ENCODE measurements at places on chromosomes 5 and 9.

DNA sequence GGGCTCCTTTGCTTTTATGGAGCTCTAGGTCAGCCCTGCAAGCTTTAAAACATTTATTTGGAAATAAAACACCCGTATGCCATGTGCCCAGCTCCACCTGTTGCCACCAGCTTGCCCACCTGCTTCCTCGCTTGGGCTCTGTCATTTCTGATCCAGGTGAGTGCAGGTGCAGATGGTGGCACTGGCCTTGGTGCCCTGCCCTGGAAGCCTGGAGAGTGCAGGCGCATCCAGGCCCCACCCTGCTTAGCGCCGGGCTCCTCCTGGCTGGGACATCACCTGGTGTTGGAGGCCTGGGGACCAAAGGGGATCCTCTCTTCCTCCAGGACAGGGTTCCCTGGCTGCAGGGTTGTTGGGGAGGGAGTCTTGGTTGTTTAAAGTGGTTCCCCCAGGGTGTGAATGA, 35.8 kb downstream of the WNK2 start:
- DNase-seq = no peak

DNA sequence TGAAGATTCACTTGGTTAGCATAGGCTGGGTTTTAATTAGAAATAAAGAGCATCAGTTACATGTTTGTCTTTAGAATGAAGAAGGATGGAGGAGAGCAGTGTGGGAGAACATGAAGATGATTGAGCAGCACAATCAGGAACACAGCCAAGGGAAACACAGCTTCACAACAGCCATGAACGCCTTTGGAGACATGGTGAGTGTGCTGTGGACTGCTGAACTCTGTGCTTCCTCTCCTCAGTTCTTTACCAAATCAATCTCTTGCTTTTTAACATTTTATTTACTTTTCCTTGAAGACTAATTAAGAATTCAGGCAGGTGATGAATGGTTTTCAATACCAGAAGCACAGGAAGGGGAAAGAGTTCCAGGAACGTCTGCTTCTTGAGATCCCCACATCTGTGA, 38.2 kb upstream of the SPATA31E1 start:
- no peak for DNase-seq

- no peak for DNase-seq
Observed at GRCh38 chr5:175597718-175598117, 60.2 kb upstream of the HRH2 start.

GRCh38 chr9:129613520-129614175, 7.3 kb downstream of the C9orf50 start:
- no peak for DNase-seq

DNA sequence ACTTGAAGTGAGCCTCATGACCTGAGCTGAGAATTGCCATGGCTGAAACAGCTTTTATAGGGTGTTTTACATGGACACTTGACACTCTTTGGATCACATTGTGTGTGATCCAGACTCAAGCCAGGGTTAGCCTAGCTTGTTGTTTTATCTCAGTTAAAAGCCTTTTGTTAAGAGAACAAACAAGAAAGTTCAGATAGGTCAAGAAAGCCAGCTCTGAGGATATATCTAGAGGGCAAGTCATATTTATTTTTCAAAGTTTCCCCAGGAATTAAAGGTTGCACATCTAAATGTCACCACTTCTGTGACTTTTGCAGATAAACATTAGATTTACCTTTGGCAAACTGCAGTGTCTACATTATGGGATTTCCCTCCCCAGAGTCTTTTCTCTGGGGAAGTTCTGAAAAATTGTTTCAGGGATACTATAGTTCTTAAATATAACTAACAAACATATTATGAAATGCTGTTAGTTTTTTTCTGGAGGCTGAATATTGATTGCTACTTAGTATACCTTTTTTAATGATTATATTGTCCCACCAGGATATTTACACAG, 134.5 kb downstream of the C9orf152 start:
- no peak for DNase-seq

DNA sequence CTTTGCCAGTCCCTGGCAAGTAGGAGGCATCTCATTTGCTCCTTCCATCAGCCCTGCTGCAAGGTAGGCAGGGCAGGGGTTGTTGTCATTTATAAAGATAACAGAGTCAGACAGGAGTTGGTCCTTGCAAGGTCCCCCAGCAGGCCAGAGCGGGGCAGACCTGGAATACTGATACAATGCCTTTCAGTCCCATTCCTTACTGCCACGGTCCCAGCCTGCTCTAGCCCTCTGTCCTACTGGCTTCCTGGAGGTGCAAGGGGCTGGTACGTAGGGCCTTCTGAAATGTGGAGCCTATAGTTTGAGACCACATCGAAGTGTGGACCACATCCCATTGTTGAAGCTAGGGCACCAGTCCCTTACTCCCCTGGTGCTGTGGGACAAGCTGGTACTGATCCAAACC, 42.8 kb upstream of the PITX1 start:
- no peak for DNase-seq

GRCh38 chr9:99778836-99779235, 42.8 kb upstream of the NR4A3 start:
- DNase-seq = no peak

DNA sequence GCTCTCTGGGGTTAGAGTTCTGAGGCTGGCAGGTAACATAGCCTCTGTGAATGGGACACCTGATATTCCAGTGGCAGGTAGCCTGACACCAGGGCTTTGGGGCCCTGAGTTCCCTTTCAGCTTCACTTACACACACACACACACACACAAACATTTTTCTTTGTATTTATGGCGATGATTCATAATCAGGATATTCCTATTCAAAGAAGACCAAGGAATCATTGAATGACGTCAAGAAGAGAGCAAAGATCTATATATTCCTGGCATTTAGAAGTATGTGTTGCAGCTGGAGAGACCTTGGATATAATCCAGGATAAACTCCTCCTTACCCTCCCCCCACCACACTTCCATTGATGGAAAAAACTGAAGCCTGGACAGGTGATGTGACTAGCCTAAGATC, 7.9 kb upstream of the ENTREP1 start:
- DNase-seq = no peak

DNA sequence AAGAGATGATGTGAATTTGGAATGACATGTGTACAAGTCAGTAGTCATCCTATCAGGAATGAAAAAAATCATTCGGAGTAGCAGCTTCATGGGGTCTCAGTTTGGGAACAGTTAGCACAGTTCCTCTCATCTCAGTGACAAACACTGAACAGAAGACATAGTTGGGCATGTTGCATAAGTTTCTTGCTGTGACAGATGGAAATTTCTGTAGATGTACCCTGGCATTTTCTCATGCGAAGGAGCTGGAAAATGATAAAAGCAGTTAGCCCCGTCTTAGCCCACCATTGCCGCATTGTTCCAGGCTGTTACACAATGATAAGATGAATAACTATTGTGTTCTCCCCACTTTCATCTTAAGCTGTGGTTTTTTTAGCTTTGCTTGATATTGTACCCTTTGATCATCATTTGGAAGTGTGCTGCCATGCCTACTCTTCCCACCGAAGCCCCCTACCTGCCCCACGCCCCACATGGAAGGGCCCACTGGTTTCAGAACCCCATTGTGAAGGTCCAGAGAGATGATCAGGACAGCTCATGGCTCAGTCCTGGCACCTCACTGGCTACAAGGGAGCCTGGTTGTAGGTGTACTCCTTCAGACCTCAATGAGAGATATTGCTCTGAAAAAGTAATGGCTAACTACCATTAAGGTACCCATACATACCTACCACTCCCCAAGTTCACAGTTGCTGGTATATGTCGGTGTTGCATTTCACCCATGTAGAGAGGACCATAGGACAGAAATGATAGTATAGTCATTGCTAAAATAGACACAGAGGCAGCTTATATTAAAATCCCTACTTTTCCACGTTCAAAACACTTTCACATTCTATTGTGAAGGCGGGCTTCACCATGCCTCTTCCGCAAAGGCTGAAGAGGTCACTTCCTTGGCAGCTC, 38.8 kb downstream of the SFXN1 start:
- DNase-seq = no peak

- DNase-seq = no peak
Observed at GRCh38 chr9:76571288-76571687, 112.3 kb downstream of the GCNT1 start.

DNA sequence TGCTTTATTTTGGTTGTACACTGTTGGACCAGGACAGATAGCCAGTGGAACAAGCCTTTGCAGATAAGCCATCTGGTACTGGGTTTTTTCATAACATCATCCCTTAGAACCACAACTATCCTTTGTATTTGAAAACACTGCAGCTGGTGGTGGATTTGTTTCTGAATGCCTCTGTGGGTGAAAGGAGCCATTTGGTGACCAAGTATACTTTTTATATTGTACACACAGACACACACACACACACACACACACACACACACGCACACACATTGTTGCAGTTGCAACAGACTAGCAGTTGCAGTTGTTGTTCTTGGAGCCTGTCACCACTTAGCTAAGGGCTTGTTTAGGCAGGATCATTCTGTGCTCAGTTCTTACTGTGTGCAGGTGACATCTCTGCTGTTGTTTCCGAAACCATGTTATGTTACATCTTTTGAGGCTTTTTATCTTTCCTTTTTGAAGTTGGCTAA, 22.9 kb upstream of the CAVIN4 start:
- no peak for DNase-seq

- DNase-seq = no peak
Observed at GRCh38 chr9:129101279-129101678, 9.3 kb downstream of the CRAT start.

- no peak for DNase-seq
Observed at GRCh38 chr9:133057006-133057405, 4.8 kb upstream of the CEL start.

- DNase-seq = no peak
Observed at GRCh38 chr5:127667926-127668325, 19.0 kb downstream of the CTXN3 start.

DNA sequence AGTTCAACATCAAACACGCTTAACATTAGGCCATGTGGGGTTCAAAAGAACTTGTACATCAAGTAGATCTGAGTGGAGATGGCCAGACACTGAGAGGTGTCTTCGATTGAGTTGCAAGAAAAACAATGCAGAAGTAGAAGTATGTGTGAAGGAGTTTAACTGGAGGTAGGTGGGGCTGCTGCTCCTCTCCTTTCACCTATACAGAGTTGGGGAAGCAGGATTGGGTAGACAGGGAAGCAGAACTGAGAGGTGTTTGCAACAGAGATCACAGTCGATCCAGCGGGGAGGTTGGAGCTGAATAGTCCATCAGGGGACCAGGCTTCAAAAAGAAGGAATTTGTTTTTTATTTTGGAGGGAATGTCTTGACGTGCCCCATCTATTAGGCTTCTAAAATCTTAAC, 61.7 kb upstream of the SLC27A6 start:
- DNase-seq = no peak

DNA sequence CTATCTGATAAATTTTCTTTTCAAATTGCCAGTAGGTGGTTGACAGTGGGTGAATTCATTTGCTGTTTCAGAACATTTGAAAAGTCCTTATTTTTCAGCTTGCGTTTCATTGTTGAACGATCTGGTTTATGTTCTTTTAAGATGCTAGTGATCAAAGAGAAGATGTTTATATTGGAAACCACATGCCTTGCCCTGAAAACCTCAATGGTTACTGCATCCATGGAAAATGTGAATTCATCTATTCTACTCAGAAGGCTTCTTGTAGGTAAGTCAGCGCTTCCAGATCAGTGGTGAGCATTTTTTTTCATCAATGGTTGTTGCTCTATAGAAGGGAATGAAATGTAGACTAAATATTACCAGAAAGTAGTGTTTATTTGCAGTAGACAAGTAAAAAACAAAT, 16.6 kb upstream of the CAVIN4 start:
- DNase-seq = no peak

DNA sequence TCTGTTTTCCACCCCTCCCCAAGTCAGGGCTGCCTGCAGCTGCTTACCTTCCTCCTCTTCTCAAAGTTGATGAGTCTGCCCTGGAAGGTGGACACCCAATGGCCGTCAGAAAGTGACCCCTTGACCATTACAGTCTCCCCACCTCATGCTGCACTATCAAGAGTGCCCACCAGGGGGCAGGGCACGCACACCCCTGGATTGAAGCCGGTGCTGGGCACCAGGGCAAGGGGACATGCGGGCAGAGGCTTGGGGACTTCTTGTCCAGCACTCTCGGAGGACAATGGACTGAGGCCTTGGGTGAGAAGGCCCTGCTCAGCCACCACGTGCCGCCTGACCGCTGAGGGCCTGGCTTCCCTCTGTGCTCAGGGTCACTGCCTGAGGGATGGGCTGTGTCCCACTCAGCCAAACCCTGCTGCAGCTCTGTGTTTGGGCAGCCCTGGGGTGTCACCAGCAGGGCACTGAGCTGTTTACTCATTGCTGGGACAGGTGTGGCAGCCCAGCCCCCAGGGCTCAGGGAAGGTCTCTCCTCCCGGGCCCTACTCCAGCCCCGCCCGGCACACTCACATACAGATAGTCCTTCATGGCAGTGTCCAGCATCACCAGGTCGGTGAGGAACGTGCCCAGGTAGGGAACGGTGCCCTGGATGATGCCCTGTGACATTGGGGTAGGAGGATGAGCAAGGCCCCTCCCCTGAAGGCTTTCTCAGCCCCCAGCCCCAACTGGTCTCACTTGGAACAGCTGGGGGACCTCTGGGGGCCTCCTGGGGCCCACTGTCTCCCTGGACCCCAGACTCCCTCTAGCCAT, 17.7 kb downstream of the RALGDS start:
- DNase-seq = peak; percentile 45

GRCh38 chr5:118854819-118855218, 133.5 kb downstream of the DTWD2 start:
- DNase-seq = no peak

DNA sequence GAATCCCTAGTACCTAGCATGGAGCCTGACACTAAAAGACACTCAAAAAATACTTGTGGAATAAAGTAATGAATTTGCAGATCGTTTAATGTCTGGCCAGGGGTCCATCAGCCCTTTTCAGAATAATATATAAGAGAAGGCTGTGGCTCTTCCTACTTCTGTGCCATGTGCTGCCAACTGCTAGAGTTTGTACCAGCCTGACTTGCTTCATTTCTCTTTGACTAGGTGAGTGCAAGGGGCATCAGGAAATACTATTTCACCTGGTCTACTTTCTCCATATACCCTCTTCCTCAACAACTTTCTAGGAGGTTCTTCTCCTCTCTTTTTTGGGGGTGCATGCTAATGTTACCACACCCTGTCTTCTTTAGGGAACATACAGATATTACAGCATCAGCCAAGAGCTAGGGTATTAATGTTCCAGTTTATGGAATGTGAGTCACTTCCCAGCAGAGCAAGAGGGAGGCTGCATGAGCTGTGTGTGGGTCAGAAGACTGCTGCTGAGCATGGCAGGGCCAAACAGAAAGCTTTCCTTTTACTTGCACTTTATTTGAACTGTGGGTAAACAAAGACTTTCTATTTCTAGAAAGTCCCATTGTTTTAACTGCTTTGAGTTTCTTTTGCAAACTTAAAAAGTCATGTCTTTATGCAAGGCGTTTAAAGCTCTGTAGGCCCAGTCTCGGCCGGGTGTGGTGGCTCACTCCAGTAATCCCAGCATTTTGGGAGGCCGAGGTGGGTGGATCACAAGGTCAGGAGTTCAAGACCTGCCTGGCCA, 158.9 kb downstream of the ADAMTSL1 start:
- DNase-seq = no peak

GRCh38 chr5:93715327-93715726, 26.1 kb downstream of the POU5F2 start:
- no peak for DNase-seq

Data from effector CD4-positive, alpha-beta T cell (primary cell).